ENCODE measurements at places on chromosomes 12 and 14. TPM values are rescaled to one million over a fixed set of nuclear protein-coding genes. Genes with fewer than 3 reads are reported as not detected.

SLC2A14 gene
- not detected for total RNA-seq

AQP6 gene
- total RNA-seq, result 0.05 TPM

NAB2 gene
- total RNA-seq, result 27.0 TPM

SLC41A2 gene
- 63.5 TPM for total RNA-seq

KLHL33 gene
- 0.52 TPM for total RNA-seq

DNAJC22 gene
- total RNA-seq, result not detected

LRP1-AS gene
- total RNA-seq, result not detected

PPFIA2 gene
- total RNA-seq, result 22.6 TPM

ZC2HC1C gene
- total RNA-seq, result 0.46 TPM

NRXN3 gene
- total RNA-seq, result 11.8 TPM

IQSEC3 gene
- 3.6 TPM for total RNA-seq

Measured in posterior vena cava (tissue), 2 donors.